Mucosa of gallbladder (tissue), 1 donor: ENCODE measurements at places on chromosomes 4 and X. TPM values are rescaled to one million over a fixed set of nuclear protein-coding genes. Genes with fewer than 3 reads are reported as not detected.

DNA sequence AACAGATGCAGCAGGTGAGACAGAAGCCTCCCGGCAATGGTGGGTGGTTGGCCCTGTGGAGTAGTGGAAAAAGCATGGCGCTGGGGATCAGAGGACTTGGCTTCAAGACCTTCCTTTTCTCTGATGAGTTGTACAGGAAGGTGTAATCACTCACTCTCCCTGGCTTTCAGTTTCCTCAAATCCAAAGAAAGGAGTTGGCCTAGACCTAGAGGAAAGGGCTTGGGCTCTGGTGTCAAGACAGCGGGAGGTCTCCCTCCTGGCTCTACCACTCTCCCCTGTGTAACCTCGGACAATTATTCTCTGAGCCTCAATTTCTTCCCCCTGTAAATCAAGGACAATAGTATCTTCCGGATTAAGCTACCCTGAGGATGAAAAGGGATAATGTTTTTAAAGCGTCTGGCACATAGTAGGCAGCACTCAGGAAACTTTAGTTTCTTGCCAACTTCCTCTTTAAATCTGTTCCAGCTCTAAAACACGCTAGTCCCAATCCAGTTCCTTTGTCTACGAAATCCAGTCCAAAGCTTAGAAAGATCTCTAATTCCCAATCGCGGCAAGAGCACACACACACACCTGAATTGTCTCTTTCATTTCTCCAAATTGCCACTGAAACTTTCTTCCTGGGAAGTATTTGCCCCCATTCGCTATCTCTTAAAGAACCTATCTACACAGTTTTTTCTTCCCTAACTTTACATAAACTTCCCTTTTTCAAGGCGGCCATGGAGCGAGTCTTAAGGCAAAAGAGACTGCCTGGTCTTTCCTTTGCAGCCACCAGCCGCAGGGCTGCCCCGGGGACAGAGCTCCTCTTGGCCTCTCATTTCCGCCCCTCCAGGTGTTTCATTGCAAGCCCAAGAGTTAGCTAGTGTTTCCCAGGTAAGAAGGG lies 29.9 kb upstream of the GPC4 start:
- DNase-seq = no peak

GRCh38 chrX:1103360-1103759 lies 109.1 kb downstream of the CRLF2 start:
- no peak for DNase-seq

The GPR82 gene
- total RNA-seq = 1.2 TPM

GRCh38 chr4:110268352-110268751 lies 69.9 kb upstream of the ELOVL6 start:
- DNase-seq = no peak

The PABPC1L2A gene
- not detected for total RNA-seq

DNA sequence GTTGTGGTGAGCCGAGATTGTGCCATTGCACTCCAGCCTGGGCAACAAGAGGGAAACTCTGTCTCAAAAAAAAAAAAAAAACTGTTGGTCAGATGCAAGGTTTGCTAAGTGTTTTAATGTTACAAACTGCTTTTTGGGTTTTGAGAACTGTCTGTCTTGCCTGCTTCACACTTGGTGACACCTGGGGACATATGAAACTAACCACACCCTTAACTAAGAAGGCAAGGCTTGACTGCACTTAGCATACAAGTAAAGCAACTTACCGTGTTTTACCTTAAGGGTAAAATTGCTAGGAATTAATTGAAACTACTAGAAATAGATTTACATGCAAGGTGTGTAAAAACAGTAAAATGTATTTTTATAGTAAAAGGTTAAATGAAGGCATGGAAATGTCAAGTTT lies 180.4 kb downstream of the OR13H1 start:
- no peak for DNase-seq

DNA sequence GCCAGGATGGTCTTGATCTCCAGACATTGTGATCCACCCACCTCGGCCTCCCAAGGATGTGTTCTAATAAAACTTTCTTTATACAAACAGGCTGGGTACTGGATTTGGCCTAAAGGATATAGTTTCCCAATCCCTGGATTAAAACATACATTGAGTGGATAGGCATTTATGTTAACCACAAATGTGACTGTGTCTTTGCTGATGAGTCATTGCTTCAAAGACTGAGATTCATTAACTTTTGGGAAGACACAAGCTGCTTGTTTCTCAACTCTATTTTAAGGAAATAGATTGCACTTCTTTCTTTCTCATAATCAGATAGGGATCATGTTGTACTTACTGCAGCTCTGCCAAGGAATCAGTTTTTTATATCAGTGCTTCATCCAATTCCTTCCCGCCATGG lies 131.3 kb upstream of the AGA start:
- no peak for DNase-seq

DNA sequence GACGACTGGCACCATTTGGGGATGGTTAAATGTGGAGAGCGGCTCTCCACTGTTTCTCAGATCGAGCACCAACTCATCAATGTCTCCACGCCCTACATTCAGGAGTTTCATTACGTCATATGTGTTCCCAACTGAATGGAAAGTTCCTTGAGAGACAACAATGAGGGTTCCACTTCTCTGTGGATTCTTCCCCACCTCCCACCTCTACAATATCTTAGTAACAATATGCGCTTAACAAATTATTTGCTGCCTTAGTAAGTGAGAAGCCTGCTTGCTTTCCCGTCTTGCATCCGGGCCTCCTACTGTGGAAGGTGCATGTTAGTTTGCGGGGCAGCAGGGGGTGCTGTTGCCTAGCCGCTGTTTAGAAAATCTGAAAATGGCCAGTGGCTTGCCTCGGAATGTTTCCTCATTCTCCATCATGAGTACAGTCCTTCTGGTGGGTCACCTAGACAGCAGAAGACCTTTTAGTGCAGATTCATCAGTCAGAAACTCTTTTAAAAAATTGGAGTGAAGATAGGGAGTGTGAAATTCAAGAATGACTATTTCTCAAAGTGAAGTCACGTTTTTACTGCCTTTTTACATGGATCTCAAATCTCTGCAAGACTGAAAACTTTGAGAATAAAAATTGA lies 55.7 kb downstream of the PHOX2B start:
- no peak for DNase-seq

DNA sequence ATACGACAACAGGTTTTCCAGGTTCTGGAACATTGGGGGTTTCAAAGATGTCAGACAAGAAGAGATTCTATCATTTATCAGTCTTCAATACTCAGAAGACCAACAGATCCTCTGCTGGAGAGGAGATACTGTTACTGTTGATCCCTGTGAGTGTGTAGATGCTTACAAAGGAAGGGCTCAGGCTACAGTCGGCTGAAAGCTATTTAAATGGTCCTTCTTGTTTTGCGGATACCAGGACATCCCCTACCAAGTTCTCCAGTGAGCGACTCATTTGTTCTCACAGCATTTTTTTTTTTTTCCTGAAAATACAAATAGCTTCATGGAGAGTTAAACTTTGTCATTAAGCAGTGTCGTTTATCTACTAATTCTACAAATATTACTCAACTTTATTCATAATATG lies 201.6 kb downstream of the CAMK2D start:
- DNase-seq = no peak

GRCh38 chr4:6071959-6072720 lies 53.9 kb upstream of the C4orf50 start:
- peak; percentile 63 for DNase-seq

DNA sequence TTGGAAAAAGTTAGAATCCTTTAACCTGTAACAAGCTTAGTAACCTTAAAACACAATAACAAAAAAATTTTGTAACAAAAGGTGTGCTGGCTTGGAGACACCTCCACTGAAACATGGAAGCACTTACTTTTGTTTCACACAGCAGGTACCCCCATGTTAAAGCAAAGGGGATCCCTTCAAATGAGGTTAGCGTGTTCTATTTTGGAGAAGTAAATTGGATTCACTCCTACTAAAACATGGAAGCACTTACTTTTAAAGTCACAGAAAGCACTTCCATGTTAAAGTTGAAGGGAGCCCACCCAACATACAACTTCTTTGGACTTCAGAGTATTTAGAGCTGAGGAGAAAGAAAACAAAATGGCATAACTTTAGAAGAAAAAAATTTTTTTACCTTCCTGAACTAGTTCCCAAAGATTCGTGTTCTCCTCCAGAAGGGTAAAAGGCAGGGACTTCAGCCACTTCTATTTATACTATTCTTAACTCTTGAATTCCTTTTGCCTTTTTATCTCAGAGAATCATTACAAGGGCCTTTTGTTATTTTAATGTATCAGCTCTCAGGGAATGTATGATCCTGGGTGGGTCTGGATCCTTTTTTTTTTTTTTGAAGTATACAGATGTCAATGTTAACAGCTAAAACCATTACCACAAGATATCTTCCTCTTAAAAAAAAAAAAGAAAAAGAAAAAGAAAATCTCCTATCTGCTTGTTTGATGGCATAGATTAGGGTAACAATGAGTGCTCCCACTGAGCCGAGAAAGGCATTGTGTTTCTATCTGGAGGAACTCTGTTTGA lies 11.5 kb downstream of the LARP7 start:
- no peak for DNase-seq

The GLRA3 gene
- total RNA-seq = not detected

- peak; percentile 13 for DNase-seq
Observed at GRCh38 chrX:104921584-104922205, 298.8 kb downstream of the TEX13A start.

- DNase-seq = no peak
Observed at GRCh38 chrX:45697591-45697990, 496.9 kb upstream of the DIPK2B start.

DNA sequence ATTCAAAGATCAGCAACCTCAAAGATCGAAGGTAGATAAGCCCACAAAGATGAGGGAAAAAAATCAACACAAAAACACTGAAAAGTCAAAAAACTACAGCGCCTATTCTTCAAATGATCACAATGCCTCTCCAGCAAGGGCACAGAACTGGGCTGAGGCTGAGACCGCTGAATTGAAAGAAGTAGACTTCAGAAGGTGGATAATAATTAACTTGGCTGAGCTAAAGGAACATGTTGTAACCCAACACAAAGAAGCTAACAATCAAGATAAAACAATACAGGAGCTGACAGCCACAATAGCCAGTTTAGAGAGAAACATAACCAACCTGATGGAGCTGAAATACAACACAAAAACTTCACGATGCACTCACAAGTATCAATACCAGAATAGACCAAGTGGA lies 231.1 kb downstream of the STPG2 start:
- DNase-seq = peak; percentile 11

The PNPLA4 gene
- 18.9 TPM for total RNA-seq

GRCh38 chrX:37666516-37666915 lies 19.1 kb upstream of the XK start:
- no peak for DNase-seq

DNA sequence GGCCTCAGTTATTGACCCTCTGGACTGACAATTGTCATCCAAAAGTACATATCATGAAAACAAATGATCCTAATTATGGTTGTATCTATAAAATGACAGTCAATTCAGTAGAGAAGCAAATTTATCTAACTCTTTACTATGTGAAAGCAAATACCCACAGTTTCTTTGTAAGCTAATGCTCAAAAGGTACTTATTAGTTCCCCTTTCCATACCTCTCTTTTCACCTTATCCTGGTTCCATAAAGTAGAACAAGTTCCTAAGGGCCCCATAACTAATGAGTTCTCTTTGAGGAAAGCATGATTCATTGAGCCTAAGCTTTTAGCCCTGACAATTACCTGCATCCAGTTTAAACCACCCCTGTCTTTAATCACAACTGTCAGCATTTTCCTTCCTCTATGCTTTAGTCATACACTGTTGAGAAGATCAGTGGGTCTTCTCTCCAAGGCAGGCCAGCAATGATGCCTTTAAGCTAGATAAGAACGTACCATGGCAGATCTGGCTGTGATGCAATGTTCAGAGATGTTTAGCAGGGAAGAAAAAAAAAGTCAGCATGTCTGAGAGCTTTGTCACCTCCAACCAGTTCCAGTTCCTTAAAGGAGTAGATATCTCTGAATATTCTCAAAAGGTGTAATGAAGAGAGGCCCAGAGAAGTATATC lies 179.7 kb upstream of the RASGEF1B start:
- no peak for DNase-seq

DNA sequence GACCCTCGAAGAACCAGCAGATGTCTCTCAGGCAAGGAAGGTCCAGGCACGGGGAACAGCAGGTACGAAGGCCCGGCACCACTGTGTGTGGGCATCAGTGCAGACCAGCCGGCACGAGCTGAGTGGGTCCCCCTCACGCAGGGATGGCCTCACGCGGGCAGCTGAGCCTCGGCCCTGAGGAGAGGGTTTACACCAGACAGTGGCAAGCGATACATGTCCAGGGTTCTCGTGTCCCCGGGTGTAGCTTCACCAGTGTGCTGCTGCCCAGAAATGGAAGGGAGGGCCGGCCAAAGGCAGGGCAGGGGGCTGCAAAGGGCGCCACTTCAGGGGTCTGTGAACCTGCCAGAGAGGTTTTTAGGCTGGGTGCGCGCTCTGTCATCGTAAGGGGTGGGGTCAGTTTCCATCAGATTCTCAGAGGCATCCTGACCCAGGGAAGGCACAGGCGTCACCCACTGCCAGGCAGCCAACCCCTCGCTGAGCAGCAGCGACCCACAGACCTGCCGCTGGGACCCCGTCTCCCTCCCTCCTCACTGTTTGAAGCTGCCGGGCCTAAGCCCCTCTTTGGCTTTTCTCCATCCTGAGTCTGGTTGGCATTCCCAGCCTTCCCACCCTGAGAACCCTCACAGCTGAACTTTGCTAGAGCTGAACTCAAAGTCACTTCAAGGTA lies 107.0 kb downstream of the CPZ start:
- DNase-seq = no peak

DNA sequence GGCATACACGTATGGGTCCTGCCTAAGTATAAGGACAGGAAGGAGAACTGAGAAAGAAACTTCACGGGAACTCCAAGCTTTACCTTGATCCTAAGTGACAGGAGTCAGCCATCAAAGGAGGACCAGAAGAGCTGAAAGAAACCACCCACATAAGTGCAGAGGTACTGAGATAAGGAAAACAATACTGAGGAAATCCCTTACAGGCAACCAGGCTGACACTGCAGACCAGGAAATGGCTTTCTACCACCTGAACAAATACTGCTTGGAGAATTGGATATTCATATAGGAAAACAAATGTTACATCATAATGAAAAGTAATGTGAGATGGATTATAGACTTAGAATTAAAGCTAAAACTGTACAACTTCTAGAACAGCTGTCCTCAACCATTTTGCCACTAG lies 127.0 kb downstream of the IL15 start:
- DNase-seq = no peak

GRCh38 chr4:15425520-15425919 lies 2.3 kb upstream of the C1QTNF7 start:
- no peak for DNase-seq

DNA sequence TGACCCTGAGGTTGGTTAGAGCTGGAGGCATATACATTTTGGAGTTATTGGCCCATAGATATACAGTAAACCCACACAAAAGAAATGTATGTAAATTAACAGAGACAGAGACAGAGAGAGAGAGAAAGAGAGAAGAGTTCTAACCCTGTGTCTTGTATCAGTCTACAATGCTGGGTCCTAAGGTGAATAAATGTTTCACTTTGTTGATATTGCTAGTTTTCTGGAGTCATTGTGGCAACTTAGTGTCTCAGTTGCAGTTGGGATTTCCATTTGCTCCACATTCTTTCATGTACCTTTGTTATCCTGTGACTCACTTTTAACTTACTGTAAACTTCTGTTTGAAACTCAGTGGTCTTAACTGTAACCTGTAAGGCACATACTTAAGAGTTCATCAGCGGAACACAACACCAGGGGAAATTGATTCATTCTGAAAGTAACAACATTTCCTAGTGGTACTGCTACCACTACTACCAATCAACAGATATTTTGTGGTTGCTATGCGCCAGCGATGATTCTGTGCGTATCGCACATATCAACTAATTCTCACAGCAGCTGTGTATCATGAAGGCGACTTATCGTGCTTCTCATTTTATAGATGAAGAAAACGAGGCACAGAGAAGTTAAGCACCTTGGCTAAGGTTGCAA lies 38.5 kb upstream of the ETDA start:
- no peak for DNase-seq
